Skin of body (tissue), 3 donors: ENCODE measurements at places on chromosomes 16 and 17. TPM values are rescaled to one million over a fixed set of nuclear protein-coding genes. Genes with fewer than 3 reads are reported as not detected.
A peak's percentile ranks its signal among the peaks of the same experiment; 100 is the strongest.

LRRC36 gene
- total RNA-seq = 0.20 TPM

MYL11 gene
- 921 TPM for total RNA-seq

VAT1L gene
- total RNA-seq = 2.4 TPM

TBC1D3L gene
- 2.8 TPM for total RNA-seq

CRYBA1 gene
- total RNA-seq = not detected

CACNG5 gene
- total RNA-seq = not detected

DNA sequence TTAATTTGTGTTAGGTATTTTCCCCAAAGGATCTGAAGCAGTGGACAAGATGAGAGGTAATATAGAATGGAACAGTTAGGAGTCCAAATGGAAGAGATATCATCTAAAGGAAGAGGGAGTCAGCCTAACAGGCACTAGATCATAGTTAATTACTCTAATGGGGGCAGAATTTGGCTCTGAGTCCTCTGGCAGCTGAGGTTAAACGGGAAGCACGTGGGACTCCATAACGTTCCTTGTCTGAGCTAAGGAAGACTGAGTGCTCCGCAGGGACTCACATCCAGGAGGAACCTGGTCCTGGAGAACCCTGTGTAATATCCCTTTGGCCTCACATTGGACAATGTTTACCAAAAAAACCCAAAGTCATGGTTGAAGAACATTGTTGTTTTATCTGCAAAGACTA is 46.6 kb upstream of the TEX2 start:
- DNase-seq = no peak

GRCh38 chr17:82787081-82787848 is 35.4 kb downstream of the TBCD start:
- DNase-seq = no peak

GRCh38 chr17:67098006-67098405 is 53.7 kb downstream of the CACNG1 start:
- DNase-seq = no peak

- no peak for DNase-seq
Observed at GRCh38 chr16:15897121-15897780, 8.8 kb upstream of the CEP20 start.

GRCh38 chr16:63216696-63217423 is 1180.6 kb upstream of the CDH8 start:
- no peak for DNase-seq

- no peak for DNase-seq
Observed at GRCh38 chr17:1736348-1737281, 6.1 kb upstream of the SERPINF2 start.

DNA sequence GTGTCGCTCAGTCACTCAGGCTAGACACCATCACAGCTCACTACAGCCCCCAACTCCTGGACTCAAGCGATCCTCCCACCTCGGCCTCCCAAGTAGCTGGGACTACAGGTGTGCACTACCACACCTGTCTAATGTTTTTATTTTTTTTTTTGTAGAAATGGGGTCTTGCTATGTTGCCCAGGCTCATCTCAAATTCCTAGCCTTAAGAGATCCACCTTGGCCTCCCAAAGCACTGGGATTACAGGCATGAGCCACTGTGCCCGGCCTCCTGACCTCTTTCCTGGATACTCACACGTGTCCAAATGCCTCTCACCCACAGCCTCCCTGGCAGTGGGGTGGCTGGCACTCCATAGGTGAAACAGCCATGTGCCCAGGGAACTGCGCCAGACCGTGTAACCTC is 17.5 kb downstream of the CAMKK1 start:
- no peak for DNase-seq

- DNase-seq = no peak
Observed at GRCh38 chr16:79587897-79588296, 12.6 kb downstream of the MAF start.

DNA sequence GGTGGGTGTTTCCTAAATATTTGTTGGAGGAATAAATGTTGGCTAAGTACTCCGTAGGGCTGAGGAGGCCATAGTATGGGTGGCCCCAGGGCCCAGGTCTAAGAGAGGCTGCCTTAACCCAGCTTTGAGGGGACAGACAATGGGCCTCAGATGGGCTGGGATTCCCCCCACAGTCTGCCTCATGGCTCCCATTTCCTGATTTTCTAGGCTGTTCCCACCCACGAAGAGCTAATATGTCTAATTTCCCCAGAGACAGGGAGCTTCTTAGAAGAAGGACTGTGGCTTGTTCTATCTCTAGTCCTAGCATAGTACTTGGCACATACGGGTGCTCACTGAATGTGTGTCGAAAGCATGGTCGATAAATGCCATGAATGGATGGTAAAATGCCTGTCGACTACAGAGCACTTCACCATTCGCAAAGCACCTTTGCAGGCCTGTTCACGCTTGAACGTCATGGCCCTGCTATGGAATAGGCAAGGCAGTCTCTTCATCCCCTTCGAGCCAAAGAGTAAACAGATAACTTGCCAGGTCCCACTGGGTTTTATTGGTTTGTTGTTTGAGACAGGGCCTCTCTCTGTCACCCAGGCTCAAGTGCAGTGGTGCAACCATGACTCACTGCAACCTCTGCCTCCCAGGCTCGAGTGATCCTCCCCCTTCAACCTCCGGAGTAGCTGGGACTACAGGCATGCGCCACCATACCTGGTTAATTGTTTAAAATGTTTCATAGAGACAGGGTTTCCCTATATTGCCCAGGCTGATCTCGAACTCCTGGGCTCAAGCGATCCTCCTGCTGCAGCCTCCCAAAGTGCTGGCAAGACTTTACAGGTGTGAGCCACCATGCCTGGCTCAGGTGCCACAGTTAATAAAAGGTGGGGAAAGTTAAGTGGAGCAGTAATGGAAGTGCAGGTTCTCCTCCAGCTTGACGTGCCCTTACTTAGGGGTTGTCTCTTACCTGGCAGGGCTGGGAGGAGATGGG is 9.7 kb downstream of the CHAD start:
- DNase-seq = no peak

GRCh38 chr16:12417815-12418211 is 385.9 kb downstream of the CPPED1 start:
- no peak for DNase-seq

DNA sequence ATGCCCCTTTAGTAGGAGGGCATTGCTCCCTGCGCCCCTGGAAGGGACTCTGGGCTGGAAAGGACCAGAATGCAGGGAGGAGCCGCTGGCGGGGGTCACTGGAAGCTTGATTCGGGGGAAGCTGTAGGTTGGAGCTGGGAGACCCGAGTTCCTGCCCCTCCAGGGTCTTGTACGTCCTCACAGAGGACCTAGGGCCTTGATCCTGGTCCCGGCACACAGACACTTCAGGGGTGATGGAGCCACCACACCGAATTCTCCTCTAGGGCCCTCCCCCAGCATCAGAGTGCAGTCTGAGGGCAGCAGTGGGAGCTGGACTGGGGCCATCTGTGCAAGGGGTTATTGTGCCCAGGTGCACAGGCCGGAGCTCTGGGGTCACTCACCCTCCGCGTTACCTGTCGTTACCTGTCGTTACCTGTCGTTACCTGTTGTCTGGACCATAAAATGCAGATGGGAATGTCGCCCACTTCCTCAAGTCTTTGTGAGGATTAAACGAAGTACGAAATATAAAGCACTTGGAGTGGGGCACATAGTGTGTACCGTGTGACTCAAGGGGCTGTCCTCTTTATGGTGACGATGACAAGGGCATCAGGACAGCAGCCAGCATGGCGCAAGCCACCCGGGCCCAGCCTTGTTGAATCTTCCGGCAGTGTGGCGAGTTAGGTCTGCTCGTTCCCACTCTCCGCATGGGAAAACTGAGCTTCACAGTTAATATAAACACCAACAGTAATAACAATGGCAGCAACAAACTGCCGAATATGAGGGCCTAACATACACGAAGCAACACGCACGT is 48.6 kb downstream of the CMIP start:
- DNase-seq = no peak

- no peak for DNase-seq
Observed at GRCh38 chr17:75832164-75832651, 12.0 kb downstream of the UNC13D start.

DNA sequence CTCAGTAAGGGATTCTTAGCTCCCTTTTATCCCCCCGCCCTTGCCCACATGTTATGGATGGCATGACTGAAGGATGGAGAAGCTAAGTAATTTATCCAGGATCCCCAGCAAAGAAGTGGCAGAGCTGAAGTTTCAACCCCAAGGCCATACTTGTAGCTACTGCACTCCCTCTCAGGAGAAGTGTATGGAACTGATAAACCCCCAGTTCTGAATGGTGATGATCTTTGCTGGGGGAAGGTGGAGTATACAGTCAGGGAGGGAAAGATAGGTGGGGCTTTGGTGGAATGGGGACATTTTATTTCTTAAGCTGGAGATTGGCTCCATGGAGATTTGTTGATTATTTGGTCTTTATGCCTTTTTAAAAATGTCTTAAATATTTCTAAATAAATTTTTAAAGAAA is 58.3 kb downstream of the TNRC6C start:
- DNase-seq = no peak

DNA sequence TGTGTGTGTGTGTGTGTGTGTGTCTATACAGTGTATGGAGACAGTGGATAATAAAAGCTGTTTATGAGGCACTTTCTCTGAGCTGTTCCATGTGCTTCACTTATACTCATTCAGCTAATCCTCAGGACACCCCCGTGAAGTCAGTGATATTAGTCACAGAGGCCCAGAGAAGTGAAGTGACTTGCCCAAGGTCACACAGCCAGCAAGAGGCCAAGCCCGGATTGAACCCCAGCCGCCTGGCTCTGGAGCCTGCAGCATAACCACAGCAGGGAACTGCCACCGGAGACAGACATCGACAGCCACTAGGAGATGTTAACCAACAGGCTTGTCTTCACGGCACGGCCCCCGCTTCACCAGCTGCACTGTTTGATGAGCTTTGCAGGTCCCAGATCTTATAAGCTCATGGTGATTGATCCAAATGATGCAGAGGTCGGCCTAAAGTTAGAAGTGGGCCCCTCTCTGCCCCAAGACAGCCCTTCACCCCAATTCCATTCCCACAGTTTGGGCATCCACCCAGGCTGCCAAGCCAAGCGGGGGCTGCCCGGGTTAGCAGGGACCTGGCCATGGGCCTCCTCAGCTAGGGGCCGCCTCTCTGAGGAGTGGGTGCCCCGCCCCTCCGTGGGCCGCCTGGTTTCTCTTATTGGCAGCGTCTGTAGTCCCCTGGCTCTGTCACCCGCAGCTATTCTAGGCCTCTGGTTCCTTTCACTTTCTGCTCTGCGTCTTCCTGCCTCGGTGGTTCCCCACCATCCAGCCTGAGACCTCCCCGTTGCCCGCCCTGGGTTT is 30.9 kb downstream of the SOCS1 start:
- DNase-seq = no peak

- DNase-seq = no peak
Observed at GRCh38 chr17:9862220-9862619, 36.5 kb downstream of the GLP2R start.

- peak; percentile 56 for DNase-seq
Observed at GRCh38 chr17:8563981-8564602, 66.4 kb downstream of the MYH10 start.

GRCh38 chr17:11948789-11949188 is 48.5 kb downstream of the ZNF18 start:
- no peak for DNase-seq

DNA sequence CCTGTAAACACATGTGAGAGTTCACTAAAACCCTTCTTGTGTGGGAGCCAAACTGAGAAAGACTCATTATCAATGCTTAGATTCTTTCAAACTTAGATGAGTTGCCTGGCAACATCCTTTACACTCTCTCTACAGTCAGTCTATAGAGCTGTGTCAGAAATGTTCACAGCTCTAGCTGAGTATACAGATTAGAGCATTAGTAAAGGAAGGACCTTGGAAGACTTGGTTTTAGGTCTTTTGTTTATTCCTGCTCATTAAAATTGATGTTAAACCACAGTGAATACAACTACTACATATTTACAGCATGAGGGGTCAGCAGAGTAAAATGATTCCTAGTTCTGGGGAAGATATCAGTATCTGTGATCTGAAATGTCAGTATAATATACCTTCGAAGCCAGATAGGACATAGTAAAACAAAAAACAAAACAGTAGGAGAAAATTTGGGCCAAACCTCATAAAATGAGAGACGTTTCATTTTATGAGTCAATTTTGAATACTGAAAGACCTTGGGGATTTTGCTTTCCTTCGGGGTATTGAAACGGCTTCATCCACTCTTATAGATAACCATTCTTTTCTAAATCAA is 186.0 kb downstream of the TANC2 start:
- DNase-seq = peak; percentile 7

- peak; percentile 37 for DNase-seq
Observed at GRCh38 chr17:64736804-64737492, 74.8 kb upstream of the SMURF2 start.

DNA sequence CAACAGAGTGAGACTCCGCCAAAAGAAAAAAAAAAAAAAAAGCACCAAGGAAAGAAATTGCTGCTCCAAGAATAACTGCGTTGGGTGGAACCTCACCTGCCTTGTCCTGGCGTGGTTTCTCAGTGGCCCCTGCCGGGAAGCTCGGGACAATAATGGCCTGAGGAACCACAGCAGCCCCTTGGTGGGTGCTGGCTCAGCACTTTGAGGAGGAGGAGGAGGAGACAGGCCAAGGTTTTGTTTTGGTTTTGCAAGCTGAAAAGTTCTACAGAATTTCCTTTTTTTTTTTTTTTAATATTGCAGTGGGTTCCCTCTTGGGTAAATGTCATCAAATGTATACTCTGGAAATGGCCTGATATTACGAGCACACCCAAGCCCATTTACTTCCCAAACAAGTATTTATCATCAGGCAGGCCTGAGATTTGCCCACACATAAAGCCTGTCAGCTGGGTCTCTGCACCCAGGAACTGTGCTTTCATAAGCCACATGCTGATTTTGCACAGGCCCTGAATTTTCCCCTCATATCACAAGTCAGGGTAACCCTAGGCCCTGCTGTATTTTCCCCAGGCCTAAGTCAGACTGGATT is 78.3 kb downstream of the SOCS1 start:
- DNase-seq = no peak

GRCh38 chr17:69232650-69233049 is 4.0 kb upstream of the ABCA10 start:
- DNase-seq = no peak

DNA sequence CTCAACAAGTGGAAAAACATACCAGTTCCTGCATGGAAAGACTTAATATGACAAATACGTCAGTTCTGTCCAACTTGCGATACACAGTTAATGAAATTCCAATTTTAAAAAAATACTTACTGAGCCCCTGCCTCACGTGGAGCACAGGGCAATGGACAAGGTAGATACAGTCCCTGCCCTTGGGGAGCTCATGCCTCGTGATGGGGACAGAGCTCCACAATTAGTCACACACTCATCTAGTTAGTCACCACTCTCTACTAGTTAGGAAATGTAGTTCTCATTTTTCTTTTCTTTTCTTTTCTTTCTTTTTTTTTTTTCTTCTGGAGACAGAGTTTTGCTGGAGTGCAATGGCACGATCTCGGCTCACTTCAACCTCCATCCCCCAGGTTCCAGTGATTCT is 74.7 kb upstream of the CDH5 start:
- no peak for DNase-seq

GRCh38 chr16:27096375-27096774 is 29.6 kb downstream of the C16orf82 start:
- no peak for DNase-seq
